Stimulated activated CD8-positive, alpha-beta memory T cell treated with anti-CD3 and anti-CD28 coated beads, Interleukin-7, amount 100 ng/mL, for 24 hours (primary cell): ENCODE measurements at places on chromosomes 7 and 10.

GRCh38 chr10:60139798-60140566 is 233.6 kb upstream of the CCDC6 start:
- DNase-seq, result no peak

- DNase-seq, result no peak
These were observed 55.3 kb upstream of the BMPER start for GRCh38 chr7:33849971-33850559.

DNA sequence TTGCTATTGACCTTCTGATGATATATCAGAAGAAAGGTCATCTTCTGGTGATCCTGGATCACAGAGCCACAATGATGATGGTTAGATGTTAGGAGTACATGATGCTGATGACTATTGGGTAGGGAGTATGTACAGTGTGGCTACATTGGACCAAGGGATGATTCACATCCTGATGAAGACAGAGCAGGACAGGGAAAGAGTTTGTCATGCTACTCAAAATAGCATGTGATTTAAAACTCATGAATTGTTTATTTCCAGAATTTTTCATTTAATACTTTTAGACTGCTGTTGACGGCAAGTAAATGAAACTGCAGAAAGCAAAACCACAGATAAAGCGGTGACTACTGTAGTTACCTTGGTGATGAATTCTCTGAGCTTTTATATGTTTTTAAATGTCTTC is 397.3 kb downstream of the PPP1R3A start:
- no peak for DNase-seq

DNA sequence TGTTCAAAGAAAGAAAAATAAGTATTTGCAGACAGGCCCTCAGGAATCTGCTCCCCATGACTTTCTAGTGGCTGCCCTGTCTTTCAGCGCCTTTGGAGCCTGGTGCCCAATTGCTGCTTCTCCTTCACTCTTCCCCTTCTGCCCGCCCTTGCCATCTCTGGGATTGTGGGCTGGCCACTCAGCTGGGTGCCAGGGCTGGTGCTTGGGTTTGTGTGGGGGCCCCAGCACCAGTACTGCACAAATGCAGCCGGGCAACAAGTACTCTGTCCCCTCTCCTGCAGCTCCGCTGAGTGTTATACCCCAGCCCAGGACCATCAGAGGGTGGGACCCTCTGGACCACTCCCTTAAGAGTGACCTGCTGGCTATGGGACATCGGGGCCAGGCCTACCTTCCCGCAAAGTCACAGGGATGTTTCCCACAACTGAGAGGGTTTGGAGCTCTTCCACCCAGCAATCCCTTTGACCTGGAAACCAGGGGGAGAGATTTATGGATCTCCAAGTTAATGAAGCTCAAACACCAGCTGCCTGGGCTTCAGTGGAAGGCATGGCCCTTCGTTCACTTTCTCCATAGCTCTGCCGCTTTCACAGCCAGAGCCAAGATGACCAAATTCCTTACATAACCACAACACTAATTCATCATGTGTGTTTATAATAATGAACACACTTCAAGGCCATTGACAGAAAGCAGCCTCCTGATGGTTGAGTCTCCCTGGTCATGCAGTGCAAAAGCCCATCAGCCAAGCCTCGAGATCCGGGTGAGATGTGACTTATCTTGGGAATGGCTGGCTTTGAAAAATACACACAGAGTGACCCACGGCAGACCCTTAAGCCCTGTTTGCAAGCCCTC is 313.9 kb upstream of the ZNF32 start:
- no peak for DNase-seq

GRCh38 chr7:132390705-132391104 is 185.6 kb downstream of the PLXNA4 start:
- DNase-seq, result no peak

DNA sequence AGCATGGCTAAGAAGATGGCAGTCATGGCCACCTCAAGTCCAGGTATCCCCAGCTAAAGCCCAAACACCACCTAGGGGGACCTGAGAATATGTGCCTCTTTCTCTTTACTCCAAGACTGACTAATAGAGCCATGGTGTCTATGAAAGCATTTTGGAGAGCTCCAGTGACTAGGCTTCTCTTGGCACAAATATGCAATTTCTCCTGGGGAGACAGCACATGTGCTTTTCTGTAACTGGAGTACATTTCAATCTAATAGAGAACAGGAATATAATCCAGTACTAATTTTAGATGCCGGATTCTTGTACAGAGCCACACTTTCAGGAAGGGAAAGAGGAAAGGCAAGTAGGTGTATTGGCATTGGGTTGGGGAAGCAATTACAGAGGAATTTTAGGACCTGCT is 260.1 kb downstream of the BMPER start:
- DNase-seq, result no peak

GRCh38 chr7:117285826-117286225 is 37.0 kb downstream of the WNT2 start:
- DNase-seq, result no peak

DNA sequence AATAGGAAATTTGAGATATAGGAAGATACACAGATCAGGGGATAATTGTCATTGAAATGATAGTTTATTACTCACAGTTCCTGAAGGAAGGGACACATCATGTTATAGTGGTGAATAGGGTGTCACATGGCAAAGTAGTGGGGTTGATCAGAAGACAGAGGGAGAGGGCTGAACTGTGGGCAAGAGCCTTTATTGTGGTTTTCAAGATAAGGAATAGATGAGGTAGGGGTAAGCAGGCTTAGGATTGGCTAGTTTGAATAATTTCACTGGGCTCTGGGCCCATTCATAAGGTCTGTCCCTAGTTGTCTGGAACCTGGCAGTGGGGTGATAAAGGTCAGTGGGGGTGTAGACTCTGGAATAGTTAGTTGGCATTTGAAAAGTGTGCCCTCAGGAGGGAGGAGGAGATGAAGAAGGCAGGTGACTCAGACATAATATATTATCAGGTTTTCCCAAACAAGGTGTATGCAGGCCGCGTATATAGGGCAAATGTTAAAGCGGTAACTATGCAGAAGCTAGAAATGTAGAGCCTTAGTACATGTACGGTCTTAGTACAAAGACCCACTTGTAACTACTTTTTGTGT is 18.5 kb downstream of the FGL2 start:
- no peak for DNase-seq

- DNase-seq, result no peak
These were observed 10.4 kb upstream of the GSAP start for GRCh38 chr7:77426521-77427051.

GRCh38 chr10:28250358-28250757 is 52.5 kb downstream of the MPP7 start:
- DNase-seq, result no peak

DNA sequence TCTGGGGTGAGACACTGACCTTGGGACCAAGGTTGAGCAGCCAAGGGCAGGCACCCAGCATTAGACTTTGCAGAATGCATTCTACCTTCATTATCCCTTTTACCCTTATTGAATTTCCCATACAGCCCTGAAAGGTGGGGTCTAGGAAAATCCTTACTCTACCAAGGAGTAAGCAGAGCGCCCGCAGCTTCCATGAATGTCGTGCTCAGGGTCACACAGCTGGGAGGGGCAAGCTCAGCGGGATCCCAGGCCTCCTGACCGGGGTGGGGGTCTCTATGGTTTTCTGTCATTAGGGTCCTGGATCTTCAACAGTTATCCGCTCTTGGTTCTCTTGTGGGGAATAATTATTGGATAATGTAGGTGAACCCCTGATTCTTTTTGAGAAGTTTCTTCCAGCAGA is 30.7 kb upstream of the BTBD16 start:
- DNase-seq, result no peak

GRCh38 chr10:46556515-46557318 is at the start of gene GPRIN2:
Gene GPRIN2 (minus strand): TSS chr10:46556658. CDS start chr10:46550736, 5,922 bp downstream.
- no peak for DNase-seq

- no peak for DNase-seq
These were observed 113.1 kb downstream of the CTTNBP2 start for GRCh38 chr7:117759950-117760640.

DNA sequence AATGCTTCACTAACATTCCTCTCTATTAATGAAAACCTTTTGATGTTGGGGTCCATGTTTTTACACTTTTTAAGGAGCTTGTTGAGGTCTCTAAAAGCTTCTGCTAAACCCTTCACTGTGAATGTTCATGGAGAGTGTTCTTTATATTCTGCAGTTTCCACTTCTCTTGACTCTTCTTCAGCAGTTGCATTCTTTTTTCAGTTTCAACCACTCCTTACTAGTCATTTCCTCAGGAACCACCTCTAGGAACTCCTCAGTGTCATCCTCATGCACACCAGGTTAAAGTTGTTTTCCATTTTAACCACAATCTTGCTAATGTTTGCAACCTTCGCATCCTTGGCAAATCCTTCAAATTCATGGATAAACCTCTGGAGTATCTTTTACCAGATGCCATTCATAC is 821.6 kb downstream of the ANKRD7 start:
- no peak for DNase-seq

- DNase-seq, result no peak
These were observed 48.9 kb downstream of the MKI67 start for GRCh38 chr10:128077155-128077875.
